ENCODE measurements at places on chromosomes 3 and 15.
A peak's percentile ranks its signal among the peaks of the same experiment; 100 is the strongest.

DNA sequence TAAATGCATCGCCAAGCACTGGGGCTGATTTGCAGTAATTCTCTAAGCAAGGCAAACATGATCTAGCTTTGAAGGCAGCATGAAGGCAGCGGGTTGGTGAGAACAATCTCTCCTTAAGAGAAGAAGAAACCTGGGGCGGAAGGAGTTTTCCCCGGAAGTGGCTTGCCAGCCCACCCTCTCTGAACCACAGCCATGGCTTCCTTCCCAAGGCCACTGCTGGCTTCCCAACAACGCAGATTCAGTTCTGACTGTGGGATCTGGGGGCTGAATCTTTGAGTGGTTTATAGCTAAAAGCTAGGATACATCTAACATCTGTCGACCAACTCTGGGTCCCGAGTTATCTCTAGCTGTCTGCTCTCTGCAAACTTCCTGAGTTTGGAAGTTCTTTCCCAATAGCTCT lies 4.3 kb upstream of the CPN2 start:
- no peak for DNase-seq

- DNase-seq = no peak
Measured at GRCh38 chr3:143643905-143644304, 204.4 kb downstream of the SLC9A9 start.

GRCh38 chr3:57252404-57252803 lies 24.9 kb downstream of the APPL1 start:
- no peak for DNase-seq

DNA sequence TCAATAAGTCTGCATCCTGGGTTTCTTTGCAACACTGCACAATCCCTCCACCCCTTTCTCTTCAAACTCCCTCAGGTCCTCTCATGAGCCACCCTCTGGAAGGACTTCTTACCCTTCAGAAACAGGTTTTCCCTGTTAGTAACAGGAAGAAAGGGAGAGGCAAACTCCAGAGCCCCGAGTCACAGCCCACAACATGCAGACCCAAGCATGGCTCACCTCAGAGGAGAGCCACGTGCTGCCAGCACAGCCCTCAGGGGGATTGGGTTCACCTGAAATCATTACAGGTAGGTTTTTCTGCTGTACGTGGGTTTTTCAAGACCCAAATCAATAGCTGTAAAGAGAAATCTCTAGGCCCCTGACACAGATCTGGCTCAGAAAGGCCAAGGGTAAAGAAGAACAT lies 359.7 kb upstream of the ATP10A start:
- no peak for DNase-seq

DNA sequence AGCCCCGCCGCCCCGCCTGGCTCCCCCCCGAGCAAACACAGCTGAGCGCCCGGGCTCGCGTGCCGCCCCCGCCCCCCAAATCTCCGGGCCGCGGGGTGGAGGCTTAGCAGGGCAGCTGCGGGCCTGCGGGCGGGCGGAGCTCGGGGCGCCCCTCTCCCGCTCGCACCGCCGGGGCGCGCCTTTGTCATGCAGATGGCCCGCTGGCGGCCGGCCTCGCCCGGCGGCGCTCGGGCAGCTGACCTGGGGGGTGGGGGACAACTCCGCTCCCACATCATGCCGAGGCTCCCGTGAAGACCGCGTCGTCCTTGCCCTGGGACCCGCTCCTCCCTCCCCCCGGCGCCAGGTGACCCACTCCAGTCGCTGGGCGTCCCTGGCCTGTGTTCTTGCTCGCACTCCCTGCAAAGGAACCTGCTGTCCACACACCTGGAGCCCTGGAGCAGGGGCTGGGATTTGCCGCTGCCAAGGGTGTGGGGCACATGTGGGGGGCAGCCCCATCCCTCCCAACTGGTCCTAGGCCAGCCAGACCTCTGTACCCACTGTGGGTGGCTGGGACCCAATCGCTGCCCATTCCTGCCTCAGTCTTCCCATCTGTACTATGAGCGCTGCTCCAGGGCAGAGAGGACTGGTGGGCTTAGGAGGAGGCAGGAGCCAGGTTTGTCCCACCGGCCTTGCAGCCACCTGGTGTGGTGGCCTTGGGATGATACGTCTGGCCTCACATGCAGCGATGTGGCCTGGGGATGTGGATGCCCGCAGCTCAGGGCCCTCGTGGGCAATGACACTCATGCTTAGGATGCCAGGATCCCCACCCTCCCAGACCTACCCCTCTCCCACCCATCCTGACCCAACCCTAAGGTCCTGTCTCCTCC lies 33.5 kb downstream of the DNAJB8 start:
- DNase-seq = no peak

DNA sequence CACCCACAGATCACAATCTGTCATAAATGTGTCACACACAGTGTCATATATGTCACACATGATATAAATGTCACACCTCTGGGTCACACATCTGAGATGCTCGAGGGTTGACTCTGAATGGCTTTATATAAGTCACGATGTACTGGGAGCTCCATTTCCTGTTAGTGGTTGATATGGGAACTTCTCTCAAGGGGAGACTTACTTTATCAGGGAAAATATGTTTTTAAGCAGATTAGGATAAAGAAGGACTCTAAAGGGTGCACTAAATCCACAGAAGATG lies 83.9 kb upstream of the MEF2A start:
- DNase-seq = no peak

DNA sequence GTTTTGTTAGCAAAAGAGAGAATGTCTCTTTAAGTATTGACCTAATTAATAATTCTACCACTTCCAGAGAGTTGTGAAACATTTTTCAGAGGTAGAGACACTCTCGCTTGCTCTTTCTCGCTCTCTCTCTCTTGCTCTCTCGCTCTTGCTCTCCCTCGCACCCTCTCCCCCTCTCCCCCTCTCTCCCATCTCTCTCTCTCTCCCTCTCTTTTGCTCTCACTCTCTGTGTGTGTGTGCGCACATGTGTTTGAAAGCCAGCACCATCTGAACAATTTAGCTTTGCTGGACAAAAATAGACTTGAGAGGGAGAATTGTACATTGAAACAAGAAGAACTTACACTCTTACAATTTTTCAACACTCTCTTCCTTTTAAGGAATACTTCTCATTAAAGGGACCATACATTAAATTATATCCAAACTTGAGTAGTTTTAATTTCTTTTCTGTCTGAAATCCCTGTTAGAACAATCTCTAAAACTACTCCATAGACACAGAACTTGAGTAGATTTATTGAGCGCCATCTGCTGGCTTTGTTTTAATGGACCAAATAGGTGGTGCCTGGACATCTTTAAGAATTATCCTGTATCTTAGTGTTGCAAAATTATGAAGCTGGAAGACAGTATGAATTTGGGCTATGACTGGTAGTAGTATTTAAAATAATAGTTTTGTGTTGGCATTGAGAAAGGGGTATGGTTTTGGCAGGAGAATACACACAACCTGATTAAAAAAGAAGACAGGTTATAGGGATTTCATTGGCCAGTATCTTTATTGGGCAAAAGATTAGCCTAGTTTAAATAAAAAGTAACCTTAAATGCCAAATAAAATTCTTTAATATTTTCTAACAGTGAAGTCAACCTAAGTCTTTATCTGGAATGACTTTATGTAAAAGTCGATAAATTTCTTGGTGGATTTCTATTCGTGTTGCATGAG lies 124.6 kb downstream of the AKAP13 start:
- DNase-seq = peak; percentile 45

- DNase-seq = no peak
Measured at GRCh38 chr15:87599616-87600015, 656.9 kb downstream of the NTRK3 start.

DNA sequence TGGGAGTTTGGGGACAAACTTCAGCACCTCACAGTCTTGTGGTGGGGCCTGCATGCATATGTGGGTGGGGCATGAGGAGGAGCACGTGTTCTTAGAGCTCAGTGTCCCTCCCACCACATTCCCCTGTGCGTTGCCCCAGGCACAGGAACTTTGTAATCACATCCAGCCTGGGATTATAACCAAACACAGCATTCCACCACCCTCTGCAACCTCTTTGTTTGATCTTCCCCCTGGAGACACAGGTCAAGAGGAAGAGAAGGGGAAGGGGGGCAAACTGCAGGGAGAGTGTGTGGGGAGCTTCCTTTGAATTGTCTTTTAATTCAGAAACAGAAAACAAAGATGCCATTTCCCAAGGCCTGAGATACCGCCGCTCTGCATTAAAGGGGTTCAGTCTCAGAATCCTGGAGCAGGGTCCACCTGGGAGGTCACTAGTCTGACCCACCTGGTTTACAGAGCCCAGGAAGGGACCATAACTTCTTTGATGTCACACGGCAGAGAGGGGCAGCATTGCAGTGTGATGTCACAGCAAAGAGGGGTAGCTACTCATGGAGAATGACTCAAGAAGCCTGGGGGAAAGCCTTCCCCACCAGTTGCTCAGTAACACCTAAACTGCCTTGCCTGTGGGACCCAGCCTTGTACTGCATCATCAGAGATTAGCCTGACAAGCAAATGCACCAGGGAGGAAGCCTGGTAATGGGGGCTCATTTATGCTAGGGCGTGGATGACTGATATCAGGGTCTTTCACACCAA lies 106.3 kb upstream of the RNU6-1 start:
- no peak for DNase-seq

DNA sequence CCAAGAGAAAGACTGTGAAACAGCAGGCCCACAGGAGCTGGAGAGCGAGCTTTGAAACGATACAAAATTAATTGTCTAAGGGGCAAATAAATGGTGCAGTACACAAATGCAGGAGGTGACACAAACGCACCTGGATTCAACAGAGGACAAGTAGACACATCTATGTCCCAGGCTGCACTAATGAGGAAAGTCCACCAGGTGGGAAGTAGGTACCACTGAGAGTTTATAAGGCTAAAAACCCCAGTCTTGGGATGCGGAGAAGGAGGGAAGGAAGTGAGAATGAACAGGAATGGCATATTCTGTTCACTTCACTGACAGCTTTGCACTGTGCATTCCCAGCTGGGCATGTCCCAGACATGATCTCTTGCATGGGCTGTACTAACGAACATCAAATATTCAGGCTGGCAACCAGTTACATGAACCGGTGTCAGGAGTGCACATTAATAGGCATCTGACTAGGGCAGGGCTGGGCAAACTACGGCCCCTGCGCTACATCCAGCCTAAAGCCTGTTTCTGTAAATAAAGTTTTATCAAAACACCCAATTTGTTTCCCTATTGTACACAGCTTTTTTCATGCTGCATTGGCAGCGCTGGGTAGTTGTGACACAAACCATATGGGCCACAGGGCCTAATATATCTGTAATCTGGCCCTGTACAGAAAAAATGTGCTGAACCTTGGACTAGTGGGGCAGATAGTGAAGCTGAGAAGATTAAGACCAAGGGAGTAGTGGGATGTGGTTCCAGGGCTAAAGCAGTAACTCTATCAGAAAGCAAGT lies 107.0 kb downstream of the IGF2BP2 start:
- no peak for DNase-seq

- DNase-seq = no peak
Measured at GRCh38 chr3:141307351-141308059, 60.8 kb upstream of the ZBTB38 start.

Data from GM12864 (cell line).